ENCODE measurements at places on chromosomes 12 and 14. TPM values are rescaled to one million over a fixed set of nuclear protein-coding genes. Genes with fewer than 3 reads are reported as not detected.

DNA sequence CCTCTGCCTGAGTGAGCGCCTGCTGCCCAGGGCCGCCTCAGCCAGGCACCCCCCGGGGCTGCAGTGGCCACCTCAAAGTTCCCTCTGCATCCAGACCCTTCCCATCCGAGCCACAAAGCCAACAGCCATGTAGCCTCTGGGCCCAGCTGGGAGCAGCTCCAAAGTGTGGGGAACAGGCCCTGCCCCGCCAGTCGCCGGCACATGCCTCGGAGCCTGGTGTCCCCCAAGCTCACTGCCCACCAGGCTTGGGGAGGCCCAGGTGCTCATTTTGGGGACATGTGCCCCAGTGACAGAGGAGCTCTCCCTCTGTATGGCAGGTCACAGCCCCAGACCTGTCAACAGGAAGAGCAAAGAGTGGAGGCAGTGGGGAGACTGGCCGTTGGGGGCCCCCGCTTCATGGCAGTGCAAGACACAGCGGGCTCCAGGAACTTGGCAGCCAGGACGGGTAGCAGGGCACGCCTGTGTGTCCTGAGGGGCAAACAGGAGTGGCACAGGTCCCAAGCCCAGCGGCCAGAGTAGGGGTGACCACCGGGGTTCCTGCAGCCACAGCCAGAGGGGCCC is 29.9 kb downstream of the JAG2 start:
- DNase-seq, result no peak

Gene ANKS1B
- total RNA-seq, result 3.6 TPM

DNA sequence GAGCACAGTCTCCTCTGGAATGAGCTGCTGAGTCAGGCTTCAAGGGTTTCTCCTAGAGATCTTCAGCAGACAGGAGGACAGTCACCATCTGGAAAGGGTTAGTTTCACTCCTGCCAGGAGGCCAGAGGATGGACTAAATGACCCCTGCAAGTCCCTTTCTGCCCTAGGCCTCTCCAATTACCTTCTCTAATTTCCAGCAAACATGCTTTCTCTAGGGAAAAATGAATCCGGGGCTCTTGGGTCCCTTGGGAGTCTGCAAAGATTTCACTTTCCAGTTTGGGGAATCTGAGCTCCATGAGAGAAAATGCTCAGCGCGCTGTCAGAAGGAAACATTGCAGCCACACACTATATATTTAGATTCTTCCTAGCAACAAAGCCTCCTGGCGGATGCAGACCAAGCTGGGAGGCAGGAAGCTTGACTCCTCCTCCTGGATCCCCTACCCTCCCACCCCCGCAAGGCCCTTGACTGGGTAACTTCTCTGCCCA is 184.4 kb upstream of the CCND2 start:
- DNase-seq, result no peak

Gene TMEM229B
- total RNA-seq, result 0.93 TPM

- DNase-seq, result no peak
Measured at GRCh38 chr12:1184402-1184801, 193.4 kb downstream of the ERC1 start.

Gene PLEKHD1
- total RNA-seq, result not detected

GRCh38 chr12:5456906-5457305 is 25.0 kb downstream of the NTF3 start:
- no peak for DNase-seq

Gene RSRC2
- total RNA-seq, result 25.2 TPM

DNA sequence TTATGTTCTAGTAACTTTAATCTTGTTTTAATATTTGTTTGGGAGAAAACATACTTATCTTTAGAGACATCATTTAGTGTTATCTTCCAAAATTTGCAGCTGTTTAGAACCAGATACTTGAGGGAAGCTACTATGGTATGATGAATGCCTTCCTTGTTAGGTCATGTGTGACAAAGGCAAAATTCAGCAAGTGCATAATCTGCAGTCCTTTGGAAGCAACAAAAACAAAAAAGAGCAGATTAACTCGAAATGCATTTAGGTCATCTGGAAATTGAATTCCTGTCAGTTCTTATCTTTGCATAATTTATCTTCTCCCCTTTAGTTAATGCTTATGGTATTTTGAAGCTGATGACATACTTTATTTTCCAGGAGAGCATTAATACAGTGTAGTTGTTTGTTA is 3.5 kb downstream of the FBXO34 start:
- DNase-seq, result no peak

DNA sequence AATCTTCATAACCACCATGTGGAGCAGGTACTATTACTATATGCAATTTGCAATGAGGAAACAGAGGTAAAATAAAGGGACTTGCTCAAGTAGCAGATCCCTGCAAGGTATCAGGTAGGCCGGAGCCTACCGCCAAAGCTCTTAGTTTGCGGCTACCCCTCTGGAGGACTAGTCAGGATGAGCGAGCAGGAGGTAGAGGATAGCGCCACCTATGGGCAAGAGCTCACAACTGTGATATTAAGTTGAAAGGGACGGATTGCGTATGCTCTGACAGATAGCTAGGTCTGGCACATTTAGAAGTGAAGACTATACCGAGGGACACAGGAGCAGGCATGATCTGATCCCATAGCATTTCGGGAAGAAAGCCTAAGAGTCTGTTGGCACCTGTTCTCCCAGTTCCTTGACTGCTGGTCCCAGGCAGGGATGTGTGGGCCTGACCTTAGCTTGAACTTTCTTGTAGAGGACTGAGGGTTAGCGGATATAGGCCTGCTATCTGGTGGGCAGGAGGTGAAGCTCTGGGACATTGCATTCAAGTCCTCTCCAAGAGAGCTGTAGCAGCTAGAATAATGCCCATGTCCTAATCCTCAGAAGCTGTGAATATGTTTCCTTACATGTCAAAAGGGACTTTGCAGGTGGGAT is 48.0 kb downstream of the SLC17A8 start:
- no peak for DNase-seq

Gene AICDA
- total RNA-seq, result not detected

- DNase-seq, result peak; percentile 78
Measured at GRCh38 chr12:57224973-57225679, 4.4 kb upstream of the SHMT2 start.

GRCh38 chr14:32629236-32629635 is 300.1 kb downstream of the AKAP6 start:
- DNase-seq, result no peak

All from left lobe of liver (tissue), 2 donors.